H1 (cell line): ENCODE measurements at places on chromosomes 1 and 21. TPM values are rescaled to one million over a fixed set of nuclear protein-coding genes. Genes with fewer than 3 reads are reported as not detected.

Gene CHI3L1
- total RNA-seq: not detected in 2 replicates

Gene ZNF697
- 17.9 and 18.3 TPM in 2 replicates for total RNA-seq

Gene PDE4B
- 13.9 and 15.1 TPM in 2 replicates for total RNA-seq

DNA sequence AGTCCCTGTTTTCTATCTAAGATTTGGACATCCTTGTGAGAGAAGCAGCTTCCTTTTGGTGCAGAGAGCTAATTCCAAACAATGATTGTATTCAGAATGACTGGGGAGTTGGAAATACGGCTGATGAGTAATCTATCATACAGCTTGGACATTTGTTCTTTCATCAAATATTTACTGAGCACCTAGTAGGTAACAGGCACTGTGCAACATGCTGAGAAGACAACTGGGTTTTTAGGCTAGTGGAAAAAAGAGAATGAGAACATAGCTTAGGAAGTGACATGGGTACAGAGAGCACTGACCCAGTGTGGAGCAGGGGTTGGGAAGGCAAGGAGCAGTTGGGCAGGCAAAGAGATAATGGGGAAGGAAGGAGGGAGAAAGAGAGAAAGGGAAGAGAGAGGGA is 87.5 kb downstream of the TBX19 start:
- no peak for DNase-seq

- DNase-seq: no peak
Measured at GRCh38 chr1:100713626-100714025, 5.9 kb upstream of the VCAM1 start.

DNA sequence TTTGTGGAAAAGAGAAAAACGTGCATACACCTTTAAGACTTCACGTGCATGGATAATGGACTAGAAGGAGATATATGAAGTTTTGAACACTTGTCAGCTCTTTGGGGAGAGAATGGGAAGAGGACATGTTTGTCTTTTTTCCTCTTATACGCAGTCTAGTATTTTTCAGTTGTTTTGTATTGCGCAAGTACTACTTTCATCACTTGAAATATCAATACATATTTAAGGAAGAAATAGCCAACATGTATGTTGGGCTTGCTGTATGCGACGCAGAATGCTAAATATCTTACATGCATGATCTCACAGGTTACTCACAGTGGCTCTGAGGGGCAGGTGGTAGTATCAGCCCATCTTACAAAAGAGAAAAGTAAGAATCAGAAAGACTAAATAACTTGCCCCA is 176.5 kb upstream of the RUNX1 start:
- DNase-seq: no peak

- DNase-seq: no peak
Measured at GRCh38 chr1:1373815-1374588, 1.0 kb downstream of the AURKAIP1 start.

DNA sequence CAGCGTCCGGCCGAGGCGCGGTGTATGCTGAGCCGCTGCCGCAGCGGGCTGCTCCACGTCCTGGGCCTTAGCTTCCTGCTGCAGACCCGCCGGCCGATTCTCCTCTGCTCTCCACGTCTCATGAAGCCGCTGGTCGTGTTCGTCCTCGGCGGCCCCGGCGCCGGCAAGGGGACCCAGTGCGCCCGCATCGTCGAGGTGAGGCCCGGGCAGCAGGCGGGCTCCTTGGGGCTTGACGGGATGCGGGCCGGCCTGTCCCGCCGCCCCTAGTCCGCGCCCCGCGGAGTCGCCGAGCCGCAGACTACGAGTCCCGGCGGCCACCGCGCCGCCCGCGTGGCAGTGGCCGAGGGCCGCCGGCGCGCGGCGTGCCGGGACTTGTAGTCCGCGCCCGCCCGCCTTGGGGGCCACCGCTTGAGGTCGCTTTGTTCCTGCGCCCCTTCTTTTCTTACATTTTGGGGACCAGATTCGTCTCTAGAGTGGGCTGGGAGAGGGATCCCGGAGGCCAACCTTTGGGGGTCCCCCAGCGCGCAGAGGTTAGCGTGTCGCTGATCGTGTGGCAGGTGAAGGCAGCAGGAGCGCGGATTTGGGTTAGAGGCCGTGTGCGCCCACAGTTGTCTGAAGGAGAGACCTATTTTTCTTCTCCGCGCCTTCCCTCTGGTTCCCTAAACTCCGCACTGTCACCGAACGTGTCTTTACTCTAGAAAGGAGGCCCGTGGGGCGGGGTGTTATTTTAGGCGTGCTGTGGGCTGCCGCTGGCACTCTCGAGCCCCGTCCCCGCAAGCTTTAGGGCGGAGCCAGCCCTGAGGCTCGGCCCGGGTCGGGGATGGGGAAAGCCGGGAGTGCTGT is 553 bp downstream of the CMPK1 start:
- DNase-seq: no peak

DNA sequence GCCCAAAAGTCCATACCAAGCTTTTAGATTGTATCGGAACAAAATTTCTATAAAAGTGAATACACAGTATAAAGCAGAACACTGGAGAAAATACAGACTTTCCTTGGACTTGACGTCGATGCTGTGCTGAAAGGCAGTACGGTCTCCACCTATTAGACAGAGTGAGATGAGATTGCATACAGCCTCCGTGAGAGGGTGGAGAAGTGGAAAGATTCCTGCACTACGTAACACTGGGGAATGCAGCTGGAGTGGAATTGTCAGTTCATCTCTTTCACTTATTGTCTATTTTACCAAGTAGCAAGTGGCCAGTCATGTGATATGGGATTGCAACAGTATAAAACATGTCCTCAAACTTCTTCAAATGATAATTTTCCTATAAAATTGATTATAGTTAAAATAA is 209.5 kb downstream of the ZP4 start:
- no peak for DNase-seq

DNA sequence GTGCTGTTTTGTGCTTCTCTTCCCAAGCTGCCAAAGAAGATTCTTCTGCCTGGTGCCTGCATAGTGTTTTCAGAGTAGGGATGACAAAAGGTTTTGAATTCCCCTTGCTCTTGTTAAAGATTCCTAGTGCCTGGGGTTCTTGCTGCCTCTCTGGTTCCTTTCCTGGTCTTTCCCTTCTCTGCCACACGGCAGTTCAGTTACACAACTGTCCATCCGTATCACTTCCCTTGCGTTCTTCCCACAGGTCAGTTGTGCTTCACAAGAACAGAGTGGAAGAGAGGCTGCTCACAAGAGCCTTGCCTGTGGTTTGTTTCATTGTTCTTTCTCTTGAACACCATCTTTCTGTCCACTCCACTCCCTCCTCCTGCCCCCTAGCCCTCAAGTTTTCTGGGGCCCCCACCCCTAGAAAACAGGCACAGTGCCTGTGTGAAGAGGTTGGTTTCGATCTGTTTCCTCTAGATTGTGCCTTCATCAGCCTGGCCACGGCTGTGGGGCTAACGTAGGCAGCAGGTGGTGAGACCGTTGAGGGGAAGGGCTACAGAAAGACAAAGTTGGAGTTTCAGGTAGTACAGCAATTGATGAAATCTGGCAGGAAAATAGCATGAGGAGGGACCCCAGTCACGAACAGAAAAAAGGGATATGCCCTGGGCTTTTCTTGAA is 5.8 kb downstream of the VASH2 start:
- no peak for DNase-seq
